ENCODE measurements at places on chromosomes 12 and 14.

GRCh38 chr12:107134558-107134957 lies 41.2 kb upstream of the CRY1 start:
- no peak for DNase-seq

DNA sequence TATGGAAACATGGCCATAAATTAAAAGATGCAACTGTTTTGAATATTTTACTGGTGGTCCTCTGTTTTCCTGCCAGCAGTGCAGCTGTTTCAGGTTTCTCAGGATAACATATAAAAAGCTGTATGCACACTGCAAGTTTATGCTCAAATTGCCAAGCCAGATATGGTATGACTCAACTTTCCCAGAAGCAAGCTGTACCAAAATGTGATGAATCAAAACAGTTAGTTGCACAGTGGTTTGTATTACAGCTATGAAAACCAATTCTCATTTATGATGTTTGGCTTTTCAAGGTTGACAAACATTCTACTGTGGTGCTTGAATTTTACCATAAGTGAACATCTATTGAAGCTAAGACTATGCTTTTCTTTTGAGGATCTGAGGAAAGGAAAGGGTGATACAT lies 15.5 kb downstream of the TRMT5 start:
- DNase-seq = peak; percentile 61

DNA sequence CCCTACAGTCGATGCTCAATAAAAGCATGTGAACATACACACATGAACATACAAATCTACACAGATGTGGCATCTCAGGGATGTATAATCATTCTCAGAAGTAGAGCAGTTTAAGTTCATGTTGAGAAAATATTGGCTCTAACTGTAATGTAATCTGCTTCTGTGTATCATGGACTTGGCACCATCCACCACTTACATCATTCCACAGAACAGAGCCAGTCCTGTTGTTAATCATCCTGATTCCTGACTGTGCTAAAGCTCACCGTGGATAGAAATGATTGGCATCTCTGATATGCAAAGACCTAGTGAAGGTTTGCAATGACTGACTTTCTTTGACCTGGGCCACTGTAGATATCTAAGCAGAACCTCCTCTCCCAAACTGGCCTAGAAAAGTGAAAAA lies 1141.3 kb downstream of the BCL11B start:
- DNase-seq = peak; percentile 25

- no peak for DNase-seq
These were observed 22.3 kb upstream of the SSPN start for GRCh38 chr12:26172946-26173552.

- no peak for DNase-seq
These were observed 12.5 kb downstream of the FGF6 start for GRCh38 chr12:4432878-4433744.

DNA sequence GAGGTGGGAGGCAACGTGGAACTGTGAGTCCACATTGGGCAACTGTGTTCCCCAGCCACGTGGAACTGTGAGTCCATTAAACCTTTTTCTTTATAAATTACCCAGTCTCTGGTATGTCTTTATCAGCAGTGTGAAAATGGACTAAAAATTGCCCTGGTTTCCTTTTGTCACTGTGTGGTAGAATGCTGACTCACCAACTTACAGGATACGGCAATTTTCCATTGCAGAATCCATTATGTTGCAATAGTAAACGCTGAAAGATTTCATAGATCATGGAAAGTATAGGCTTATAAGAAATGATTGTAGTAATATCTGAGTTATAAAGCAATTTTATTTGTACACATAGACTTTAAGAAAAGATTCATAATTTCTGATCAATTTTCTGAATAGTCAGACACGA lies 93.0 kb downstream of the GTF2A1 start:
- DNase-seq = no peak

All from fibroblast of skin of scalp (primary cell).